ENCODE measurements at places on chromosomes 11 and 22. TPM values are rescaled to one million over a fixed set of nuclear protein-coding genes. Genes with fewer than 3 reads are reported as not detected.

Gene VWA5A
- total RNA-seq = 4.1 TPM

Gene LRRC4C
- total RNA-seq = not detected

Gene MISFA
- total RNA-seq = 1.8 TPM

Gene C11orf86
- not detected for total RNA-seq

Gene PLAAT3
- 25.5 TPM for total RNA-seq

Gene TENM4
- total RNA-seq = not detected

Gene NKAPD1
- 22.5 TPM for total RNA-seq

Gene OR5AS1
- total RNA-seq = not detected

Gene TRIM29
- not detected for total RNA-seq

Gene MRGPRX3
- not detected for total RNA-seq

Gene SLCO2B1
- total RNA-seq = not detected

Gene IFITM10
- total RNA-seq = 1.3 TPM

Gene MUC5B
- total RNA-seq = not detected

Gene PATE4
- not detected for total RNA-seq

Gene PIH1D2
- 0.49 TPM for total RNA-seq

Gene SMC1B
- 2.4 TPM for total RNA-seq

Gene LIPT2
- 2.5 TPM for total RNA-seq

Gene PKNOX2
- not detected for total RNA-seq

Gene GTSE1
- 91.9 TPM for total RNA-seq

Gene LIF
- total RNA-seq = 304 TPM

Gene KMT5B
- total RNA-seq = 20.3 TPM

Gene GPHA2
- total RNA-seq = not detected

Gene SHISAL1
- not detected for total RNA-seq

Gene ENTHD1
- 0.41 TPM for total RNA-seq

Gene LDHAL6A
- total RNA-seq = not detected

Gene TRIM49B
- not detected for total RNA-seq

Gene SHISA8
- 0.70 TPM for total RNA-seq

Gene SCGB1C1
- not detected for total RNA-seq

Gene SYT13
- not detected for total RNA-seq

Gene EFCAB6
- total RNA-seq = 0.14 TPM

Gene MMP27
- total RNA-seq = not detected

Gene ADM
- 3.7 TPM for total RNA-seq

Gene OR51I1
- not detected for total RNA-seq

Gene DEUP1
- total RNA-seq = not detected

Gene F2
- total RNA-seq = not detected

Gene GNAZ
- 0.12 TPM for total RNA-seq

Gene ANO1
- total RNA-seq = not detected

Gene CADM1
- 1.2 TPM for total RNA-seq

Gene HBG2
- total RNA-seq = not detected
